Hepatocyte (in vitro differentiated cells): ENCODE measurements at places on chromosomes 1 and 21. TPM values are rescaled to one million over a fixed set of nuclear protein-coding genes. Genes with fewer than 3 reads are reported as not detected.

- H3K27me3 ChIP-seq: no peaks in the 10 kb centered on the region
- H3K27ac ChIP-seq: no peak overlapping the region
- no peaks in the 10 kb centered on the region for H3K36me3 ChIP-seq
- no peak overlapping the region for H3K4me3 ChIP-seq
- no peak for DNase-seq
Observed at GRCh38 chr1:11070876-11071275, 11.1 kb upstream of the SRM start.

GRCh38 chr1:151526735-151527525, 13.2 kb upstream of the TUFT1 start:
- no peak for DNase-seq
- no peak overlapping the region for H3K4me3 ChIP-seq
- H3K27me3 ChIP-seq: no peaks in the 10 kb centered on the region
- H3K27ac ChIP-seq: no peak overlapping the region
- H3K4me1 ChIP-seq: no peaks in the 10 kb centered on the region

DNA sequence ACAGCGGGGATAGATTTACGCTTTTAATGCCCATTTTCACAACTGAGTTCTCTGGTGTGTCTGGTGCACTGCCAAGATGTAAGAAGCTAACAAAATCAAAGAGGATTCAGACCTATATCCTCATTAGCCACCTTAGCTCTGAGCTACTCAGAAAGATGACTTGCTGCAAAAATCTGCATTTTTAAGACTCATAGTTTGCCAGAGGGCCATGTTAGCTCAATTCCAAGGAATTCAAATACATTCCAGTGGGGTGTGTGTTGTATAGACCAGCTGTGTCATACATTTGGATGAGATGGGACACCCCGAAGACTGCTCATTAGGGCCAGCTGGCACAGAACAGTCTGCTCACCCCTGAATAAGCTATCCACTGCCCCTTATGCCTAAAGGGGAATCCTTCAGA, 8.9 kb downstream of the DENND2D start:
- no peak for DNase-seq
- H3K4me3 ChIP-seq: no peak overlapping the region
- H3K36me3 ChIP-seq: no peaks in the 10 kb centered on the region
- no peaks in the 10 kb centered on the region for H3K27me3 ChIP-seq
- peaks cover 46% of the 10 kb centered on the region for H3K4me1 ChIP-seq
- peak overlapping the region; percentile 90 for H3K27ac ChIP-seq

The LY9 gene
- not detected in 2 replicates for polyA plus RNA-seq

- no peaks in the 10 kb centered on the region for H3K27me3 ChIP-seq
- H3K36me3 ChIP-seq: no peaks in the 10 kb centered on the region
- no peak overlapping the region for H3K27ac ChIP-seq
- no peaks in the 10 kb centered on the region for H3K4me1 ChIP-seq
Observed at GRCh38 chr1:19846338-19846737, 31.3 kb upstream of the RNF186 start.

The VSIG8 gene
- 0.13 and 0.38 TPM in 2 replicates for polyA plus RNA-seq

GRCh38 chr1:99171184-99171813, 93.0 kb upstream of the PLPPR4 start:
- H3K27ac ChIP-seq: peak overlapping the region; percentile 77
- H3K36me3 ChIP-seq: no peaks in the 10 kb centered on the region
- DNase-seq: peak; percentile 42
- H3K4me3 ChIP-seq: peak overlapping the region; percentile 12
- H3K27me3 ChIP-seq: no peaks in the 10 kb centered on the region

GRCh38 chr1:178501705-178502329, 5.1 kb upstream of the CLEC20A start:
- H3K27ac ChIP-seq: no peak overlapping the region
- H3K4me1 ChIP-seq: no peaks in the 10 kb centered on the region
- no peak overlapping the region for H3K4me3 ChIP-seq
- DNase-seq: peak; percentile 85

The C1orf185 gene
- polyA plus RNA-seq: not detected in 2 replicates

The ELAVL4 gene
- 0.08 and 0.57 TPM in 2 replicates for polyA plus RNA-seq

The JAM2 gene
- polyA plus RNA-seq: 3.6 and 4.9 TPM in 2 replicates

GRCh38 chr1:240803151-240803550, 191.2 kb upstream of the GREM2 start:
- H3K4me3 ChIP-seq: no peak overlapping the region
- no peaks in the 10 kb centered on the region for H3K4me1 ChIP-seq
- no peak overlapping the region for H3K27ac ChIP-seq
- no peak for DNase-seq
- H3K36me3 ChIP-seq: no peaks in the 10 kb centered on the region

GRCh38 chr21:17454315-17455027, 58.4 kb upstream of the CXADR start:
- no peak overlapping the region for H3K4me3 ChIP-seq
- H3K27me3 ChIP-seq: no peaks in the 10 kb centered on the region
- H3K27ac ChIP-seq: peak overlapping the region; percentile 13
- no peaks in the 10 kb centered on the region for H3K4me1 ChIP-seq
- H3K36me3 ChIP-seq: no peaks in the 10 kb centered on the region

DNA sequence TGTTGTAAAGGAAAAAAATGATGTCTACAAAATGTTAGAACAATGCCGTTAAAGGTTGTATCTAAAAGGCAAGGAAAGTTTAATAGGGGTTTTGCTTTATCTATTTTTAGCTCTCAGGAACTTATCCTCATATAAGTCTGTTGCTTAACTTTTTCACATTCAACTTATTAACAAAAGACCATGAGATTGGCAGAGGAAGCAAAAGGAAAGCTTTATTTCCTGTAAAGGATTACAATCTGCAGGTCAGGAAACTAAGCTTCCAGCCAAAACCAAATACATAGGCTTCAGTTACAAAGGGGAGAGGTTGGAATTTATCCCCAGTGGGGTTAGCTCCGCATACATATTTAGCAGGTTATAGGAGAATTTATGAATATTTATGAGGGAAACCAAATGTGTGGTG, 58.7 kb upstream of the KIAA1614 start:
- no peak overlapping the region for H3K4me3 ChIP-seq
- no peak for DNase-seq
- H3K27me3 ChIP-seq: no peaks in the 10 kb centered on the region
- peak overlapping the region; percentile 4 for H3K27ac ChIP-seq

GRCh38 chr1:5613900-5614299, 378.3 kb downstream of the NPHP4 start:
- no peaks in the 10 kb centered on the region for H3K36me3 ChIP-seq
- peaks cover 7% of the 10 kb centered on the region for H3K4me1 ChIP-seq
- no peak overlapping the region for H3K27ac ChIP-seq

DNA sequence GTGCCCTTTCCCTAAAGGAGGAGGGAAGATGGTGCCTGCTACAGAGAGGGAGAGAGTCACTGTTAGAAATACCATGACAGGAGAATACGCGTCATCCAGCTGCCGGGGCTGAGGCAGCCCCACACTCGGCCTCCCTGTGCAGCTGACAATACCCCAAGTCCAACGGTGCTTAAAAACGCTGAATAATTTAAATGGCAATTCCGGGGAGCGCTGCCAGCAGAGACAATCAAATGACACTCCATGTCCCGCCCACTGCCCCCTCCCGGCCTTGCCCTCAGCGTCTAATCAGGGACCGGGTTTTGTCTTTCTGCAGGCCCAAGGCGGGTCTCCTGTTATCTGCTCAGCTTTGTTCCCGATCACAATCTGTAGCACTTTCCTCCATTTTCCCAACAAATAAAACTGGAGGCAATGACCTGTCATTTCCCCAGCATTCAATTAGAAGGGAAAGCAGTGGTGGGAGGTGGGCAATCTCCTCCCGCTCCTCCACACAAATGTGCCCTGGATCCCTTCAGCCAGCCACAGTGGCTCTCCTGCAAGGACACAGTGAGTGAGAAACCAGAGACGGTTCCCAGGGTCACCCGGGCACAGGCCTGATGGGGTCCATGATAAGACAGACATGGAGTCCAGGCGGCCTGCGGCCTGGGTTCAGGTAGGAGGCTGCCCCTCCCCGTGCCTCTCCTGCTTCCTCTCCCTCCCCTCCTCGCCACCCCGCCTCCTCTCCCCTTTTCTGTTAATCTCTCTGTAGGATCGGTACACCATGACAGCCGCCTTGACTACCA, 42.7 kb upstream of the AJAP1 start:
- H3K4me3 ChIP-seq: no peak overlapping the region
- no peaks in the 10 kb centered on the region for H3K36me3 ChIP-seq
- no peak for DNase-seq
- H3K27me3 ChIP-seq: no peaks in the 10 kb centered on the region
- H3K27ac ChIP-seq: no peak overlapping the region

DNA sequence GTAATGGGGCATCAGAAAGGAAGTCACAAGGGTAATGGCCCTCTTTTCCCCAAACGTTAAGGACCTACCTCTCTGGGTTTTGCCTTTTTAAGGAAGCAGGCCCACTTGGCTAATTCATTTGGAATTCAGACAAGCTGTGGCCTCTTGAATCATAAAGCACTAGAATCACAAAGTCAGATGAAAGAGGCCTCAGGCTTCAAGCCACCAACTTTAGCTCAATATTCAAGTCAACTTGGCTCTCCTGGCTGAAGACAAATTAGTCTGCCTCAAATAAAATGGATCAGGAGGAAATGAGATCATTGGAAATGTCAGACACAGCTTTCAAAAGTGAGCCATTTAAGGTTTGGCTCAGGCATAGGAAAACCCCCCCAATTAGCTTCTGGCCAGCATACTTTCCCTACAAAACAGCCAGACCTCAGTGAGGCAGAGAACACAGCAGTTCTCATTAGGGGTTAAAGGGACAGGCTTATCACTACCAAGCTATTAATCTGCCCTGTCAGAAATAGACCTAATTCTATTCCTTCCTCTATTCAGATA, 34.3 kb downstream of the SLC35D1 start:
- no peak overlapping the region for H3K4me3 ChIP-seq
- peak overlapping the region; percentile 21 for H3K27ac ChIP-seq
- no peaks in the 10 kb centered on the region for H3K27me3 ChIP-seq
- peaks cover 12% of the 10 kb centered on the region for H3K4me1 ChIP-seq

- H3K4me1 ChIP-seq: no peaks in the 10 kb centered on the region
- no peaks in the 10 kb centered on the region for H3K36me3 ChIP-seq
- DNase-seq: no peak
Observed at GRCh38 chr1:31346785-31347184, 26.1 kb downstream of the FABP3 start.

- no peak for DNase-seq
- no peaks in the 10 kb centered on the region for H3K27me3 ChIP-seq
- no peak overlapping the region for H3K4me3 ChIP-seq
- no peak overlapping the region for H3K27ac ChIP-seq
Observed at GRCh38 chr21:35058058-35058457, 9.0 kb upstream of the RUNX1 start.

DNA sequence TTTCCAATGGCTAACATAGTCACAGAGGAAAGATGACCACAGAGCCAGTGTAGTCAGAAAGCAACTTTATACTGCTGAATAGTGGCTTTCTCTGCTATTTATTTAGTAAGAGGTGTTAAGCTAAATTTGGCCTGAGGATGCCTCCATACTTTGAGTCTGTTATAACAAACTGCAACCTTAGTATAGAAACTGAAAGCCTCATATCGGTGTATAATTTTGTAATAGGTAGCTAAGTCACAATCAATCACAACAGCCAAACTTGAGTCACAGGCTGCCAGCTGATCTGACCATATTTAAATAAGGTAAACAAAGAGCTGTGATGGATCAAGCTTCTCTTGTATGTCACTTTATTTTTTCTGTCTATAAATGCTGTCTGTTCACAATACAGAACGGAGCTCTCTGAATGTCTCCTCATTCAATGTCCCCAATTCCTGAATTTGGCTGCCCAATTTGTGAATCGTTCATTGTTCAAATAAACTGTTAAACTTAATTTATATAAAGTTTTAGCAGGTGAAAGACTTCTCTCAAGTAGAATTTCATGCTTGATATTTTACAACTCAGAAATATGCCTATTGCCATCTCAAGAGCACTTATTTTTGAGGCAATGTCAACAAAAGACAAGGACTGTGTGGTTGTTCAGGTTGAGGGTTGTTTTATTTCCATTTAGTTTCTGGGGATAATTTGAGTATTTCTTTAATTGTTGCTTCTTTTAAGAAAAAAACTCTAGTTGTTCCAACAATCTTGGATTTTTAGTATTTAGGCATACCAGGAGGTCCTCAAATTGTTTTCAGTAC, 339.7 kb upstream of the B3GALT2 start:
- H3K4me1 ChIP-seq: peaks cover 6% of the 10 kb centered on the region
- no peak overlapping the region for H3K27ac ChIP-seq
- no peaks in the 10 kb centered on the region for H3K27me3 ChIP-seq
- H3K4me3 ChIP-seq: no peak overlapping the region
- DNase-seq: no peak

- no peak overlapping the region for H3K27ac ChIP-seq
- no peak overlapping the region for H3K4me3 ChIP-seq
- peaks cover 26% of the 10 kb centered on the region for H3K4me1 ChIP-seq
- no peaks in the 10 kb centered on the region for H3K27me3 ChIP-seq
Observed at GRCh38 chr21:46061950-46062349, 36.0 kb upstream of the COL6A2 start.

GRCh38 chr1:221454096-221454495, 287.8 kb downstream of the DUSP10 start:
- H3K27ac ChIP-seq: no peak overlapping the region
- H3K4me3 ChIP-seq: no peak overlapping the region
- no peaks in the 10 kb centered on the region for H3K27me3 ChIP-seq
- H3K4me1 ChIP-seq: peaks cover 12% of the 10 kb centered on the region

DNA sequence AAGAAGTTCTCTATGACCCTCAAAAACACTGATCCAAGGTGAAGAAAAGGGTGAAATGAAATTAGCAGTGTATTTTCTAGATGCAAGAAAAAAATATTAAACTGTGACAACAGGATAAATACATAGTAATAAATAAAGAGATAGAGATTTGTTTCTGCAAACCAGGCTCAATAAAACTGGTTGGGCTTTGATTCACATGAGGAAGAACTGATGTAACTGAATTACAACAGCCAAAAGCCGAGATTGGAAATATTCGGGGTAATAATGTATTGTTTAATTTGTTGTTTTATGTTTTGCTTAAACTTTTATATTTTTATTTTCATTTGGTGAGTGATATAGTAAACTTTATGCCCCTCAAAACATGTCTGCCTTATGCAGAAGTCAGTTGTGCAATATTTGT, 285.0 kb downstream of the BRINP3 start:
- no peaks in the 10 kb centered on the region for H3K36me3 ChIP-seq
- H3K27ac ChIP-seq: no peak overlapping the region
- H3K4me3 ChIP-seq: no peak overlapping the region
- H3K4me1 ChIP-seq: peaks cover 4% of the 10 kb centered on the region
- H3K27me3 ChIP-seq: no peaks in the 10 kb centered on the region

The ATP1A2 gene
- 0.80 and 1.5 TPM in 2 replicates for polyA plus RNA-seq

The AMPD1 gene
- not detected in 2 replicates for polyA plus RNA-seq

GRCh38 chr1:951364-951763, 7.7 kb downstream of the NOC2L start:
- no peaks in the 10 kb centered on the region for H3K27me3 ChIP-seq
- H3K36me3 ChIP-seq: no peaks in the 10 kb centered on the region
- H3K4me1 ChIP-seq: no peaks in the 10 kb centered on the region
- no peak overlapping the region for H3K27ac ChIP-seq
- no peak for DNase-seq

The NR1I3 gene
- 3.9 and 8.1 TPM in 2 replicates for polyA plus RNA-seq
